Esophagus mucosa (tissue), 1 donor: ENCODE measurements at places on chromosomes 1 and 21. TPM values are rescaled to one million over a fixed set of nuclear protein-coding genes. Genes with fewer than 3 reads are reported as not detected.

Gene DCDC2B
- total RNA-seq = not detected

Gene AZIN2
- total RNA-seq = 1.4 TPM

- ATAC-seq = no peak
These were observed 317.6 kb upstream of the KAZN start for GRCh38 chr1:14280909-14281308.

DNA sequence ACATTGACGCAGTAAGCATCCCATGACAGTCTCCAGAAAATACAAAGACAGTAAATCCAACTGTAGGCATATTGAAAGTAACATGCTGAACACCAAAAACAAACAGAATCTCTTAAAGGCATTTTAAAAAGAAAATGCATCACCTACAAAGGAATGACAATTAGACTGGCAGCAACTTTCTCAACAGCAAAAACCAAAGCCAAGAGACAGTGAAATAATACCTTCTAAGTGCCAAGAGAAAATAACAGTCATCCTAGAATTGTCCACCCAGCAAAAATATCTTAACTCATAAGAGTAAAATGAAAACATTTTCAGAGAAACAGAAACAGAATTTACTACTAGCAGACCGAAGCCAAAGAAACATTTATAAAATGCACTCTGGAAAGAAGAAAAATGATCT lies 20.0 kb downstream of the CCDC185 start:
- no peak for ATAC-seq
